ENCODE measurements at places on chromosomes 1 and 21. TPM values are rescaled to one million over a fixed set of nuclear protein-coding genes. Genes with fewer than 3 reads are reported as not detected.

- no peak for DNase-seq
Measured at GRCh38 chr1:35557118-35557610, at the start of gene KIAA0319L. TSS of gene KIAA0319L (minus strand) at chr1:35557403. CDS start at chr1:35554491, 2,912 bp downstream.

DNA sequence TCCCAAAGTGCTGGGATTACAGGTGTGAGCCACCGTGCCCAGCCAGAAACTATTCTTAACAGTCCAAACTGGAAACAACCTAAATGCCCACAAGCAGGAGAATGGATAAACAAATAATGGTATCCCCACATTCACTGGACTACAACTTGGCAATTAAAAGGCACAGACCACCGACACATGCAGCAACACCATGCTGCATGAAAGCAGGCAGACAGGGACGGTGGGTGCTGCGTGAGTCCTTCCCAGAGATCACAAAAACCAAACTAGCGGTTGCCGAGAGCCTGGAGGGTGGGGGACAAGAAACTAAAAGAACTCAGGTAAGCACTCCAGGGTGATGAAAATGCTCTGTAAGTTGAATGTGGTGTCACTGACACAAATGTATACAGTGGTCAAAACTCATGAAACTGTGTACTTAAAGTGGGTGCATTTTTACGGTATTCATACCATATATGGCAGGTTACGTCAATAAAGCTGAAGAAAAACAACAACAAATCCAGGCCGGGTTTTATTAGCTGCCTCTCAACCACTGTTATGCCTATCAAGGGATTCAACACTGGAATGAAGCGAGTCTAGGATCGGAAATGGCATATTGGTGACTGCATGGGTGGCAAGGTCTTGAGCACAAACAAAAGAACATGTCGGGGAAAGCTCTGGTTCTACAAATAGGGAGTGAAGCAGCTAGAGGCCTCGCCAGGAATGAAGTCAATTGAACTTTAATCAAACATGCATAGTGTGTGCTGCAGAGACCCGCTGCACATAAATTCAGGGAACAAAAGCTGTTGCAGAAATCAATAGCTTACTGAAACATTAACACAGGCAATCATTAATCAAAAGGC is 52.4 kb downstream of the SLC45A1 start:
- DNase-seq = no peak

Gene TRIM17
- total RNA-seq = 0.99 TPM

GRCh38 chr1:167294528-167294927 is 73.8 kb downstream of the POU2F1 start:
- no peak for DNase-seq

GRCh38 chr1:32997381-32997891 is 32.8 kb upstream of the RNF19B start:
- no peak for DNase-seq

Gene CHIA
- total RNA-seq = not detected

DNA sequence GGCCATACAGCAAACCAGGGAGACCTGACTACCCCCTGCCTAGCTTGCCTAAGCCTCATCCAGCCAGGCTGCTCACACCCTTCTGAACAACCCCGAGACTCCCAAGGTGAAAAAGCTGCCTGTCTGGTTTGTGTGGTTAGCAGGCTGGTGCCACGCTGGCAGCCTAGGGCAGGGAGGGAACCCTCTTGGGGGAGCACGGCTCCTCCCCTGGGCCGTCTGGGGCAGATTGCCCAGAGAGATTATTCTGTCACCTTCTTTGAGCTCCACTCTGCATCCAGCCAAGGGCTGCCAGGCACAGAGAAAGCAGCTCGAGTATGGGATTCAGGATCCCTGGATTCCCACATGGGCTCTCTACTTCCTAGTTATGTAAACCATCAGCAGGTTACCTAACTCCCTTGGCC is 27.5 kb upstream of the TCEA3 start:
- peak; percentile 35 for DNase-seq

DNA sequence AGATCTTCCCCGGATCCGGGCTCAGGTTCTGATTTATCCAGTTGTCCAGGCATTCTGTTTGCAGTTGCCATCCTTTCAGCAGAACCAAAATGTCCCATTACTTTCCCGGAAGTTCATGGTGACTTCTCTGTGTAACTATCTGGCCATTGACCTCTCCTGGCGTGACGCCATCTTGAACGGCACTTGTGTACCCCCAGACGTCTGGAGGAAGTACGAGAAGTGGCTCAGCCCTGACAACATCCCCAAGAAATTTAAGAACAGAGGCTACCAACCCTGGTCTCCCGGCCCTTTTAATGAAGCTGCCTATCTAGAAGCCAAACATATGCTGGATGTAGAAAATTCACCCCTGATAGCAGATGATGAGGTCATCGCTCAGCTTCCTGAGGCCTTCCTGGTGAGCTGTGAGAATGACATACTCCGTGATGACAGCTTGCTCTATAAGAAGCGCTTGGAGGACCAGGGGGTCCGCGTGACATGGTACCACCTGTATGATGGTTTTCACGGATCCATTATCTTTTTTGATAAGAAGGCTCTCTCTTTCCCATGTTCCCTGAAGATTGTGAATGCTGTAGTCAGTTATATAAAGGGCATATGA is 22.4 kb downstream of the AADACL4 start:
- no peak for DNase-seq

Gene CELA3A
- total RNA-seq = not detected

DNA sequence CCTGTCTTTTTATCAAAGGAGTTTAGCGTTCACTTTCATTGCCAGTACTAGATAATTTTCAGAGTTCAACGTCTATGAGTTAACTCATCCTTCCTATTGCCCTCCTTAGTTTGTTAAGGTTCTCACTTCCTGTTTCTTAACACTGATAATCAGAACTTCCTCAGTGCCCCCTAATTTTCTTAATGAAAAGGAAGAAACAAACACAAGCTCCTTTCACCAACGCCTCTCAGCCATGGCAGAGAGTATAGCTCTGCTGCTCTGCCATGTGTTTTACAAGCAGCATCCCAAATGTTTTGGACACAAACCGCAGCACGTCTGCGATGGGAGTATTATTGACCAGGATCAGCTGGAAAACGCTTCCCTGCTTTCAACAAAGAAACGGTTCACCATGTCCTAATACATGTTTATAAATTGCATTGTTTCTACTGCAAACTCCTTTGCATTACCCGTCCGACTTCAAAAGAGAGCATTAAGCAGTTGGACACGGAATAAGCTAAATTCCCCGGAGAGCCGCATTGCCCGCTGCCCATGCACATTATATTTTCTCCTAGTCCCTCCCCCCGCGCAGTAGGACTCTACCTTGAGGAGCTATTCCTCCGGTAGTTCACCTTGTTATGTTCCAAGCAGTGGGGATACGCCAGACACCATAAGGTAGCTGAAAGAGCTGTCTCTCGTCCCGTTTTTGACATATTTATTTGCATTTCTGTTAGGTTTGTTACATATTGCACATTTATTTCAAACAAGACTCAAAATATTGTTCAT is 561 bp downstream of the OLFM3 start:
- no peak for DNase-seq

GRCh38 chr21:45051580-45052434 is 22.6 kb upstream of the ADARB1 start:
- no peak for DNase-seq

DNA sequence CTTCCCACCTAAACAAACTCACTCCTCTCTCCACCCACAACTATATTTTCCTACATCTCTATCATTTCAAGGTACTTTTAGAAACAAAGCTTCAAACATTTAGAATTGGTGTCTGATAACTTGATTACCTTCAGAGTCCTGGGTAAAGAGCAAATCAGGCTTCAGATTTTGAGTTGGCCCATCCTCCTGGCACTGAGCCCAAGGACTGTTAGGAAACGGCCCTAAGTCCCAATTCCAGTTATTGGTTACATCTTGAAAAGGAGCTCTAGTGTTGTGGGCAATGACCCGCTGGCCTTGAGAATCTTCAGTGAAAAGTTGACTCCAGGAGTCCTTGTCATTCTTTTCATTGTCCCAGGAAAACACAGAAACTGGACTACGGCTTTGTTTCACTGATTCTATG is 15.1 kb downstream of the MTFR1L start:
- DNase-seq = no peak

Gene S100A9
- not detected for total RNA-seq

GRCh38 chr1:204216236-204216635 is 2.4 kb upstream of the GOLT1A start:
- no peak for DNase-seq

DNA sequence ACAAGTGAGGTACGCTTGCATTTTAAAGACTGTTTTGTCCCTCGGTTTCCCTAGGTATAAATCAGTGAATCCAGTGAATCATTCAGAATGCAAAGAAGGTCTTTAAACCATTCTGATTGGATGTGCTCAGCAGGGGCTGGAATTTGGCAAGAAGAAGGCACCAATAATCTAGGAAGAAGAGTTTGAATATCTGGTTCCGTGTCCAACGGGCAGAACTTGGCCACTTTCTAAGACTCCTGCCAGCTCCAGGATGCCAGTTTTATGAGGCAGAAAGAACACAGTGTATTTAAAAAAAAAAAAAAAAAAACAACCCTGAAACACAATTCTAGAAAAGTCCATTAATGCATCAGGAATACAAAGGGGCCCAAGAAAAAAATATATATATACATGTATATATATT is 3.0 kb upstream of the TENT5C start:
- DNase-seq = no peak

Gene FCGR2B
- total RNA-seq = not detected

DNA sequence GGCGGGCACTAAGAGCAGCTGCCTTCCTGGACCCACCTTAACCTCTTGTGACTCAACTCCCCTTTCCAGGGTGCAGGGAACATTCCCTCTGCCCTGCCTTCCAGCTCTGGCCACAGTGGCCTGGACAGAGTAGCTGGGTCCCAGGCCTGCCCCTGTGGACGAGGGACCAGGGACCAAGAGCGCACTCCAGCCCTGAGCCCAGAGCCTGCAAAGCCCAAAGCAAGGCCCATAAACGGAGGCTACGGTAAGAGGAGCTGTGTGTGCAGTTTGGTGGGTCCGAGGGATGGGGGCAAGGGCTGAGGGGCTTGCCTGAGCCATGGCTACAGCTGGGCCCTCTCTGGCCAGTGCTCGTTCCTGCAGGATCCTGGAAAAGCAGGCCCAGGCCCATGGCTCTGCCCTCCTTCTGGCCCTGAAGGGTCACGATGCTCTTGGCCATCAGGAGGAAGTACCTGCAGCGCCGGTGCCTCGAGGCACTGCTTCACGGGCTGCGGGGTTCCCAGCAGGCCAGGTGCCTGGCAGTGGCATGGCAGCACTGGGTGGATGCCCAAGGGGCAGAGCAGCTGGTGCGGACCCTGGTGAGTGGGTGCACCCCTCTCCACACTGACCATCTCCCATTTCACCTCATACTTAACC is 17.8 kb downstream of the MTHFR start:
- no peak for DNase-seq

DNA sequence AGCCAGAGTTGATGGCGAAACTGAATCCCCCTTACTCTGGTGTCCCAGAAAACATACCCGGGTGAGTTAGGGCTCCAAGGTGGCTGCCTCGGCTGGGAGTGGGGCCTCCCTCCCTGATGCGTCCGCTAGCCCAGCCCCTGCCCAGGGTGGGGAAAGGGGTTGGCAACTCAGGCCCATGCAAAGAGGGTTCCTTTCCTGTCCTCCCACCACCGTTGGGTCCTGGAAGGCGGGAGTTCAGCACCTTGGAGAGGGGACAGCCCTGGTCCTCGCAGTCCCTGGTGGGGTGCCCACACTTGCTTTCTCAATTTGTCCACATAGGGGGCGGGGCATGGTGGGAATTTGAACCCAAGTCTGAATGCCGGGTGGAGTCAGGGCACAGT is 6.1 kb downstream of the SRM start:
- DNase-seq = peak; percentile 14

DNA sequence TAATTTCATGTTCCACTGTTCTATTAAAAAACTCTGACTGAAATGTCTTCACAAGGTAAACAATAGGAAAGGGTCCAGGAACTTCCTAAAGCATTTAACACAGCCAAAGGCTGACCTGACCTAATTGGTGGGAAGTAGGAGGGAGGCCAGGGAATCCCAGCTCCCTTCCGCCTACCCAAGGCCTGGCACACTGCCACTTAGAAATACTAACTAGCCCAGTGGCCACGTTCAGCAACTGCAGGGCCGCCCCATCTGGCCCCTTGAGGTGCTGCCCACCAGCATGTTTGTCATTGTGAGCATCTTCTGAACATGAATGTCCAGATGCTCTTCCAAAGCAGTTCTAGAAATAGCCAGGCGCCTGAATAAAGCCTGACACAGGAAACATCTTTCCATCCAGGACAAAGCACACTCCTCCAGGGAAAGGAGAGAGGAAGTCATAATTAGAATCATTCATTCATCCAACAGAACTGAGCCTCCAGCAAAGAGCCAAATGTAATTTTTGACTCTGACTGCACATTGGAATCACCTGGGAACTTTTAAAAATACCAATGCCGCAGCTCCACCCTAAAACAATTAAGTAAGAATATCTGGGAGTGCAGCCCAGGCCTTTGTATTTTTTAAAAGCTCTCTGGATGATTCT is 44.6 kb upstream of the BCL9 start:
- DNase-seq = no peak

DNA sequence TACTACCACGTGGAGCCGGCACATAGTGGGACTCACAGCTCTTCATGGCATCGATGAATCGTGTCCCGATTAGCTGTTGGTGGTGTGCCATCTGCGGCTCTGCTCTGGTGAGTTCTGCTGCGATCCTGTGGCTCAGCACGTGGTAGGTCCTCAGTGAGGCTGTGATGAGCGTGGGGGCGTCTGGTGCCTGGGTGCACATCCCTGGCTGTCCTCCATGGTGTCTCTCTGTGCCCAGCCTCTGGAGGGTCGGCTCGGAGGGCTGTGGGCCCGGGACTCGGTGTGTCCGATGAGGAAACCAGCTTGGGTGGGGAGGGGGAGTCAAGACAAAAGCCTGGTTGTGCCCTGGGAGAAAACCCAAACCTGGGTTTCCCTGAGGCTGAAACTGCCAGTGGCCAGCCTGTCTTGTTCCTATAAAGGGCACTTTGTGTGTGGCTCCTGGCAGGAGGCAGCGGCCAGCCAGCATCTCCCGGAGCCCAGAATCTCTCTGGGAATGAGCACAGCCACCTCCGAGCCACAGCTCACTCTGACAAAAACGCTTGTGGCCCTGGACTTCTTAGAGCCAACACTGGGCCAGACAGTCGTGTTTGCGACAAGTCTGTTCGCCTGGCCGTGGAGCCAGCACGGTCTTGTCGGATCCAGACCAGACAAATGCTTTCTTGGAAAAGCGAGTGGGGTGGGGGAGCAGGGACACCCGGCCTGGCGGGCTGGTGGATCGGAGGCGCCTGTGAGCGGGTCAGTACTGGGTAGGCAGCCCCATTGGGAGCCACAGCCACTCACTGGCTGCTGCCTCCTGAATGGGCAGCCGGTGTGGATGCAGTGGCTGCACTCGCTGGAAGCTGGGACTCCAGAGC is 31.8 kb downstream of the SPSB1 start:
- no peak for DNase-seq

- no peak for DNase-seq
Measured at GRCh38 chr1:2982615-2983318, 38.5 kb upstream of the ACTRT2 start.

All from activated CD4-positive, alpha-beta T cell treated with anti-CD3 and anti-CD28 coated beads, Interleukin-2, amount 10 ng/mL, durations not matched to agents 7 days and 5 days (primary cell).